HFF-Myc (cell line): ENCODE measurements at places on chromosomes 12 and 14.

DNA sequence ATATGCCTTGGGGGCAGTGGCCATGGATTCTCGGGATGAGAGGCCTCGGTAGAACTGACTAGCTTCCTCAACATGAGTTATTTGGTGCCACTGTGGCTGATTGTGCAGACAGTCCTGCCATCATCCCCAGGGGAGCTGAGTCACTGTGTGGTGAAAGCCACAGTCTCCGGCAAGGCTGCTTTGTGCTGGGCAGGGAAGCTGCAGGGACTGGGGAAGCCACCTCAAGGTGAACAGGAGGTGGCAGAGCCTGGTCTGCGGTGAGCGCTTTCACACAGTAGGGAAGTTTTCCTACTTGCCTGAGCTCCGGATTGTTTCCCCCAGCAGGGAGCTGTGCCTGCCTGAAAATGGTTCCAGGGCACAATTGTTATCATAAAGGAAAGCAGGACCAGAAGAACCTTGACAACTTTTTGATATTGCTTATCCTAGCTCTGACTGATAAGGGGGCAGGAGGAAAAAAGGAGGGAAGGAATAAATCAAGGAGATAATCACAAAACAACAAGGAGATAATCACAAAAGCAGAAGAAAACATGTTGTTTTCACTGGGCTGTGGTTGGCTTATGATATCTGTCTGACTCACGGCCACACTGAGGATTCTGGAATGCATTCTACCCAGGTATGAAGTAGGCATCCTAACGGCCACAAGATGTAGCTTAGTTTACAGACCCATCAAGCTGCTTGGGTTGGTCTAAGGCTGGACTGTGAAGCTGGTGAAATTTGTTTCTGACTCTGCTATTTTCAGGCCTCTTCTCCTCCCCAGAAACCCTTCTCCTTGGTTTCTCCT is 32.2 kb upstream of the GNG2 start:
- no peak for DNase-seq

GRCh38 chr14:94396628-94397225 is 8.3 kb upstream of the SERPINA1 start:
- DNase-seq: no peak

GRCh38 chr14:21882226-21882625 is 208.6 kb upstream of the OR4E1 start:
- no peak for DNase-seq

GRCh38 chr14:67410313-67410712 is 1.7 kb downstream of the PLEK2 start:
- no peak for DNase-seq

GRCh38 chr14:26414926-26415325 is 182.9 kb downstream of the NOVA1 start:
- no peak for DNase-seq

DNA sequence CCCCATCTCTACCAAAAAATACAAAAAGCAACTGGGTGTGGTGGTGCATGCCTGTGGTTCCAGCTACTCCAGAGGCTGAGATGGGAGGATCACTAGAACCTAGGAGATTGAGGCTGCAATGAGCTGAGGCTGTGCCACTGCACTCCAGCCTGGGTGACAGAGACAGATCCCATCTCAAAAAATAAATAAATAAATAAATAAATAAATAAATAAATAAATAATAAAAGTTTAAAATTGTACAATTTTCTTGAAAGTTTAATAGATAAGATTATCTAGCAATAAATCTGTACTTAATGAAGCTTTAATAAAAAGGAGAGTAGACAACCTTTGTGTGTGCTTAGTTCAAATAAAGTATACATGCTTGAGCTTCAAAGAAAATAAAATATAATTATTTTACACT is 310.0 kb upstream of the LRIG3 start:
- DNase-seq: no peak

DNA sequence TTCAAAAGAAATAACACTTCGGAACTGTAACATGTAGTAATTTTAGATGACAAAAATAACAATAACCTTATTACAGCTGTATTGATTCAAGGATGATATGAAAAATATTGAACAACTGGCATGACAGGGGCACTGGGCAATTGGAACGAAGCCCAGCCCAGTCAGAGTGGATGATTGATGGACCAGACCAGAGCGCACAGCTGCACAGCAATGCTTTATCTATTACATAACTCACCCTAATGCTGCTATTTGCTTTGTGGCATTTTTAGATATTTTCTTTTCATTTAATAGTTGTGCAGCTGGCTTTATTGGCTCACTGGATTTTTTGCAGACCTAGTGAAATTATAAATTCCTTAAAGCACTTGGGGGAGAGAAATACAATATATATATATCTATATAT is 26.9 kb upstream of the FERMT2 start:
- no peak for DNase-seq

- no peak for DNase-seq
Measured at GRCh38 chr12:113756609-113757008, 209.5 kb downstream of the RBM19 start.

DNA sequence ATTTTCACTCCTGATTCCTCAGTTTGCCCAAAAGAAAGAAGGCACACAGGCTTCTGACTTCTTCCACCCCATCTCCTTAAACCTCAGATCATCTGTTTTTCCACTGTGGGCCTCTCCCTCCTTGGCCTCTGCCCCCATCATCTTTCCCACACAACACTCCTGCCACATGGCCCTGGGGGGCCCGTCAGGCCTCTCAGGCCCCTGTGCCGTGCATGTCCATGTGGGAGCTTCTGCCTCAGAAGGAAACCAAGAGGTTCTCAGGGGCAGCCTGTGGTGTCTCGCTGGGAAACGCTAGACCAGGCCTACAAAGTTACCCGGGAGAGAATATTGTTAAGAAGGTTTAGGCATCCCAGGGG is 8.0 kb downstream of the KLHL33 start:
- no peak for DNase-seq

- DNase-seq: no peak
Measured at GRCh38 chr12:49200919-49201594, 12.2 kb upstream of the TUBA1A start.

- DNase-seq: no peak
Measured at GRCh38 chr14:89466484-89466883, 49.5 kb upstream of the FOXN3 start.

DNA sequence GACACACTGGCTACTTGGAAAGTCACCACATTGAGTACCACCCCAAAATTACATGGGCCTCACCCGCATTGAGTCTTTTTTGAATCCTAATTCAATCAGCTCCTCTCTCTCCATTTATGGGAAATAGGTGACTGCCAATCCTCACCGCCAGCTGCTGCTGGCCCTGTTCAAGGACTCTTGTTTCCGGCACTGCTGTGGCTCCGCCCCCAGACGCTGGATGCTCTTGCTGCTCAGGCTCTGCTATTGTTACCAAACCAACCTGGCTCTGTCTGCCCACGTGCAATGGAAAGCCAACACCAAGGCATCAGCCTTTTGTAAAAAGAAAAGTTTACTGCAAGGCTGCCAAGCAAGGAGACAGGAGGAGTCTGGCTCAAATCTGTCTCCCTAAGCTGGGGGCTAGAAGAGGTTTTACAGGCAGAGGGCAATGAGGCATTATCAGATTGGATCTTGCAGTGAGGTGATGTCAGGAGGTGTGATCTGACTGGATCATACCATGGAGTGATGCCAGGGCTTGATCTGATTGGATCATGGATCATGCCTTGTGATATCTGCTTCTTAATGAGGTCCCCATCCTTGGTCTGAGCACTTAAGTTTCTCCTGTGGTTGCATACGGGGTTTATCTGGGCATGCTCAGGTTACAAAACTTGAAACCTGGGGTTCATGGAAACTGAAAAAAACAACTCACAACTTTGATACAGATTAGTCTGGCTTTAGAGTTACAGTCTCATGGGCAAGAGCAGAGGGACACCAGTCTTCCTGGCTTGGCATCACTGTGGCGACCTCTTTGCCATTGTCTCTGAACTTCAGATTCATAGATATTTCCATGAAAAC is 117.1 kb upstream of the SLC35F4 start:
- DNase-seq: no peak

- DNase-seq: no peak
Measured at GRCh38 chr12:32273712-32274111, 125.6 kb upstream of the FGD4 start.
